Right cardiac atrium (tissue), 5 donors: ENCODE measurements at places on chromosomes 4 and X.

- DNase-seq, result no peak
These were observed 173.5 kb downstream of the ANK2 start for GRCh38 chr4:113223001-113223400.

DNA sequence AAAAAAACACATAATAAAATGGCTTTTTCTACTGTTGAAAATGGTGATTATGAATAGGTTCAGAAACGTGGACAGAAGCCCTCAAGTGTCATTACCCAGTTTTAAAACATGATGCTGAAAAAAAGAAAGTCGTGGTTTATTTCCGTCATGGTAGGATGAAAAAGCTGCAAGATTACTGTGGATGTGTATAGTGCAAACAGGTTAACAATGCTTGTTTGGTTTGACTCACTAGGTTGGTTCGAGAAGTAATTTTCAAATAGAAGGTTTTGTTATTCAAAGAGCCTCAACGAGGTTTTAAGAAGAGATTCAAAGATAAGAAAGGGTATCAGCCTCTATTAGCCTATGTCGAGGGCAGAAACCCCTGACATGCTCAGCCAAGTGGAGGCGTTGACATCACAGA is 2.5 kb upstream of the RXFP1 start:
- no peak for DNase-seq

GRCh38 chrX:54043056-54043455 is 1.2 kb downstream of the PHF8 start:
- no peak for DNase-seq

DNA sequence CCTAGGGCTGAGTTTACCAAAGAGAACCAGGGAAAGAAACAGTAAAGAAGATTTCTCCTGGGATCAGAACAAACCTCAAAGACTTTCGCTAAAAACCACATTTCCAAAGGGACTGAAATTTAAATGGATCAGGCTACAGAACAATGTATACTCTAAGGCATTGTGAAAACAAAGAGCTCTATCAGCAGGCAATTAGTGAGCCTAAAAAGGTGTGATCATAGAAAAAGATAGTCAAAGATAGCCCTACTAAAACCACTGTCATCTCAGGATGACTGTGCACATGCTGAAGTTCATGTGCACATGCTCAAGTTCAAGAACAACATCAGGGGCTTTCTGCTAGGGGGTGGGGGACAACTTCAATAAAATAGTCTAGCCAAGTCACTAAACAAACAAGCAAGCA is 12.9 kb upstream of the SMIM10L2A start:
- DNase-seq, result no peak

DNA sequence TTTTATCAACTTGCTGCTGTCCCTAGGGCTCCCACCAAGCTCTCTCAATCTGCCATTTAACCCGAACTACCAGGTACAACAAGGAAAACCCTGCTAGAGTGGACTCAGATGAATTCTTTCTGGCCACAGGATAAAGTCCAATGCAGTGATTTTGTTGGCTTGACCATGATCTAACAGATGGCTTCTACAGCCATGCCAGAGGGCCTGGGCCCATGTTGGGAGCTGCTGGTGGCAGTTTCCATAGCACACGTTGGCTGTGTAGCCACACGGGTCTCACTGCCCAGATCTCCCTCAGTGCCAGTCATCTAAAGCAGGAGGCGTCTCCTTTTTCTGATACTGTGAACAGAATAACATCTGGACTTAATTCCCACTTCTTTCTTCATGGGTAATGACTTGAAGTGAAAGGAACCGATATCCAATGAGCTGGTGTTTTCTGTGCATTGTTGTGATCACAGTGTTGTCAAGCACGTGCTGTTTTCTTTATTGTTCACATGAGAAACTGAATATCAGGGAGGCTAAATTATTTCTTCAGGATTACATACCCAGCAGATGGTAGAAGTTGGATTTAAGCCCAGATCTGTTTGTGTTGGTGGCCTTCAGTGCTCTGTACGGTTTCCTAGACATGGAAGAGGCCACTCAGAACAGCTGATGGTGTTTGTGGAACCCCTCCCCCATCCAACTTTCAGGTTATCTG is 85.2 kb upstream of the CLCN4 start:
- no peak for DNase-seq

- DNase-seq, result no peak
These were observed 106.3 kb upstream of the MID1 start for GRCh38 chrX:10726647-10727046.

- DNase-seq, result peak; percentile 72
These were observed 3.1 kb upstream of the NR3C2 start for GRCh38 chr4:148445071-148445859.

DNA sequence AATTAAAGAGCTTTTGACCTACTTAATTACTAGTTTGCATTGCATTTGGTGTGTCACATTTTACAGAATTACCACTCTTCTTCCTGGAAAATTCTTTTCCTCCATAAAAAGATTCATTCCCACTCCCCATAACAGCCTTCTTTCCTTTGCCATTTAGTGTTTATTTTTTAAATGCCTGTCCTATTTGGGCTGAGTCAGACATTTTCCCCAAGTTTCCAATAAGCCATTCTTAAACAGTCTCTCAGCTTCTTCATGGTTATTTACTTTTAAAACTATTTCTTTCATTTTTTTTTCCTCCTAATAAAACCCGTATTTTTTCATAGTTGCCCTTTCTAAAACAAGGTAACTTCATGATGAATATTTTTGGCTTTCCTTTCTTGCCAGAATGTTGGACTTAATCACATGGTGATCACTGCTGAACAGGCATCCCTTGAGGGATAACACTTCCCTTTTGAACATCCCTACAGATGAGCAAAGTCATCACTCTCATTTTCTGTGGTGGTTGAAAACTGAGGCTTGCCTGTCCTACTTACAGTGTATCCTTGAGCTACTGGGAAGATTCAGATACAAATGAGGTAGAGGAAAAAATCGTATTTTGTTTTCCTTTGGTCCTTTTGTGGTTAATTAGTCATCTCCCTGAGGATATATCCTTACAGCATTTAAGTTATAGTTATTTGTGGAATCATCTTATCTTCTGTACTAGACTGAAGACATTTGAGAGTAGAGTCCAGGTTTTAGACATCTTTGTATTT is 520.5 kb upstream of the NR3C2 start:
- DNase-seq, result no peak

GRCh38 chr4:75071317-75071716 is 138.4 kb downstream of the PARM1 start:
- DNase-seq, result no peak

- no peak for DNase-seq
These were observed 1.1 kb downstream of the PHOX2B start for GRCh38 chr4:41747230-41748055.

DNA sequence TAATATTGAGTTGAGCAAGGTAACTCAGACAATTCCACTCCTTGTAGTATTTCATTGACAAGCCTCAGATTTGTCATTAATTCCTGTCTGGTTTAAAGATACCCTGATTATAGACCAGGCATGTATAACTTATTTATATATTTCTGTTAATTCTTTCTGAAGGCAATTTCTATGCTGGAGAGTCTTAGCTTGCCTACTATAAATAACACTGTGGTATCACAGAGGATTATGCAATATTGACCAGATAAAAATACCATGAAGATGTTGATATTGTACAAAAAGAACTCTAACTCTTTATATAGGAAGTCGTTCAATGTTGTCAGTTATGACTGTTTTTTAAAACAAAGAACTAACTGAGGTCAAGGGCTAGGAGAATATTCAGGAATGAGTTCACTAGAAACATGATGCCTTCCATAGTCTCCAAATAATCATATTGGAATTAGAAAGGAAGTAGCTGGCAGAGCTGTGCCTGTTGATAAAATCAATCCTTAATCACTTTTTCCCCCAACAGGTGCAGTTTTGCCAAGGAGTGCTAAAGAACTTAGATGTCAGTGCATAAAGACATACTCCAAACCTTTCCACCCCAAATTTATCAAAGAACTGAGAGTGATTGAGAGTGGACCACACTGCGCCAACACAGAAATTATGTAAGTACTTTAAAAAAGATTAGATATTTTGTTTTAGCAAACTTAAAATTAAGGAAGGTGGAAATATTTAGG is 821 bp downstream of the CXCL8 start:
- no peak for DNase-seq

DNA sequence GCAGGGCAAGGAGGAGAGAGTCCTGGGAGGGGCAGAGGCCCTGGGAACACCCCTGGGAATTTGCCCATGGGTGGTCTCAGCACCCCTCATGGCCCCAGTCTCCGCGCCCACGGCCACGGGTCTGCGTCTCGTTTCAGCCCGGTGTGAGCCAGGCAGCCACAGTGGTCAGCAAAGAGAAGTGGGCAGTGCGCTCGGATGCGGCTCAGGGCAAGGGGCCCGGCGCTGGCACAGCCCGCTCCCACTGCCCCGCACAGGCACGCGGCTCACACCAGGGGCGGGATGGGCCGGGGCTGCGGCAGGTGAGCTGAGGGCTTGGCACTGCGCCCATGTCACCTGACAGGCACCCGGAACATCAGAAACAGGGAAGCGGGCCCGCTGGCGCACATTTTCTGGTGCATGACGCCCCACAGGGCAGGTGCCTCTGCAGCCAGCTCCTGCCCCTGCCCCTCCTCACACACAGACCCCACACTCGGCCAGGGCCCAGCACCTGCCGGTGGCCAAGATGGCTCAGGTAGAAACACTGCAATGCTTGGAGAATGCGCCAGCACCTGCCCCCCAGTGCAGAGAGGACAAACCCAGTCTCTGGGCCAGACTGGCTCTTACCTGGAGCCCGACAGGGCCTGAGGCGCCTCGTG is 41.9 kb upstream of the MXD4 start:
- DNase-seq, result no peak

- no peak for DNase-seq
These were observed 10.0 kb downstream of the TNIP3 start for GRCh38 chr4:121154103-121154515.

DNA sequence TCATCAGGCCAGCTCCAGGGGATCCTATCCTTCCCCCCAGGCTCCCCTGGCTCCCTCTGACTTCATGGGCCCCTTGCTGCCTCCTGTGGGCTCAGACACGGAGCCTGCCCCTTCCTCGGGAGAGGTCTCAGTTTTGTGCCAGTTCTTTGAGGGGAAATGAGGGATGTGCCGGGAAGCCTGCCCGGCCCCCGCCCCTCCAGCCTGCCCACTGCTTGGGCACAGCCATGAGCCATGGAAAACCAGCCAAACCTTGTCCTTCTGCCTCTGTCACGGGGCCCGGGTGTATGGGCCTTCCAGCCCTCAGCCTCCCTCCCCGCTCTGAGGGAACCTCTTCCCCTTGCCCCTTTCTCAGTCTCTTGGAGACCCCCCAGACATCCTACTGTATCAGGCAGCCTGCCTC is 6.8 kb downstream of the BGN start:
- DNase-seq, result no peak

DNA sequence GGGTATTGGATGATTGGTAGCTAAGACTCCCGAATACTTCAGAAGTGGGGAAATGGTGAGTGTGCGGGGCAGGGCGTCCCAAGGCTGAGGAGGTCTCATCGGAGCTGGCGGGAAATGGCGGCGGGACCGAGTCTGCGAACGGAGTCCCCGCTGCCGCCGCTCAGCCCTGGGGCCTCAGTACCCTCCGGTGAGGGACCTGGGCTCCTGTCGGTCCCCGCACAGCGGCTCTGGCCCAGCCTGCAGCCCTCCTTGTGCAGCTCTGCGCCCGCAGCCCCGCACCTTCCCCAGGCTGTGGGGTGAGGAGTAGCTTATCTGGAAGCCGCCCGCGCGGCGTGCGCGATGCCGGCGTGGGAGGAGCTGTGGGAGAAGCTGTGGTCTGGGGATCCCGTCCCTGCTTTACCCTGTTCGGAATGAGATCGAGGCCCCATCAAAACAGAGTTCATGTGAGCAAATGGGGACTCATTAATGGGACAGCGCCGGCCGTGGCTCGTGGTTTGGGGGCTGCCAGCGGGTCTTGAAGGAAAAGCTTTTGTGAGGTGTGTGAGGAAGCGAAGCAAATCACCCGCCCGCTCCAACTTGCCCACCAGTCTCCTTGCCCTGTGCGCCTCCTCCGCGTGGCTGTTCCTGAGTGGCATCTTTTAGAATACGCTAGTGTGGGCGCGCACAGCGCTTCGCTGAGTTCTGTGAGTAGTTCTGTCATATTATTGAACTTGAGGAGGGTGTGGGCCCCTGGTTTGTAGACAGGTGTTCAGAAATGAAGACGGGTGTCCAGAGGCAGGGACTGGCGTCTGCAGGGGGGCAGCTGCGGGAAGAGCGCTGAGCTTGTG is 531 bp downstream of the ZNF141 start:
- DNase-seq, result peak; percentile 51

DNA sequence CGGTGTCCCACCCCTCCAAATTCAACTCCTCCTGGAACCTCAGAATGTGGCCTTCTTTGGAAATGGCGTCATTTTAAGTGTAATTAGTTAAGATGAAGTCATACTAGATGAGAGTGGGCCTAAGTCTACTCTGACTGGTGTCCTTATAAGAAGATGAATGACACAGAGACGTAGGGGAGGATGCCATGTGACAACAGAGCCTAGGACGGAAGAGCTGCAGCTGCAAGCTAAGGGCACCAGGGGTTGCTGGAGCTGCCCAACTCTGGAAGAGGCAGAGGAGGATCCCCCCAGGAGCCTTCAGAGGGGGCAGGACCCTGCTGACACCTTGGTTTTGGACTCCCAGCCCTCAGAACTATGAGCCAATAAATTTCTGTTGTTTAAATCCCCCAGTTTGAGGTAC is 115.1 kb downstream of the STK32B start:
- no peak for DNase-seq

GRCh38 chrX:153441296-153441695 is 4.6 kb downstream of the TREX2 start:
- no peak for DNase-seq

GRCh38 chr4:37964734-37965457 is 4.7 kb downstream of the PTTG2 start:
- no peak for DNase-seq

DNA sequence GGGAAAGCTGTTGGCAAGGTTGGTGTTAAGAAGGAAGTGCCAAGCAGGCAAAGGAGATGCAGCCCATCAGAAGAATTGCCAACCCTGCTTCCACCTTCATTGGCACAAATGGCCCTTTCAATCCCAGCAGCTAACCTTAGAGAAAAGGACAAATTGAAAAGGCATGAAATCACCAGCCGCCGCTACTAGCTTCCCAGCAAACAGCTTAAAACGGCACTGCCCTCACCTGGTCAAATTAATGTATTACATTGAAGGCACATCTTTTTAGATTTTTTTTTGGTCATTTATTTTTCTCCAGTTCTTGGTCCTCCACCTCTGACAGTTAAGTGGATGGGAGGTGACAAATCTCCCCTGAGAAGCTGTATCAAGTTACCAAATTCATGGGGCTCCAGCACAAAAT is 51.0 kb upstream of the NHSL2 start:
- no peak for DNase-seq

DNA sequence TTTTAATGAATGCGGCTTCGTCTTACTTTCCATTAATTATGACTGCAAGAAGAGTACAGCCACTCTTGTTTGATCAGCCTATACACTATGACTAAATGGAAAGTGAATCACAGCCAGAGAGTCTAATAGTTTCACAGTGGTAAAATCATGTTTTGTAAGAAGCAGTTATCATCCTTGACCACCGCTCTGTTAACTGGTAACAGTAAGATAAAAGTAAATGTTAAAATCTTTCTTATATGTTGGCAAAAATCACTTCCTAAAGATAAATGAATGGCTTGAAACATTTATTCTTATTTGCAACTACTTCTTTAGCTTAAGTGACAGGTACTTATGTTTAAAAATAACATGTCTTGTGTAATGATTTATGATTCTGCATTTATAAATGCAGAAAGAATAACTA is 13.2 kb downstream of the GALNT7 start:
- no peak for DNase-seq

GRCh38 chr4:20483416-20483815 is 216.8 kb upstream of the PACRGL start:
- DNase-seq, result no peak

GRCh38 chr4:48254381-48255071 is 15.1 kb downstream of the TEC start:
- peak; percentile 68 for DNase-seq
